Stimulated activated CD8-positive, alpha-beta memory T cell treated with anti-CD3 and anti-CD28 coated beads, Interleukin-7, amount 100 ng/mL, for 48 hours (primary cell): ENCODE measurements at places on chromosomes 7 and 10.

GRCh38 chr10:67790534-67791408 is 47.2 kb downstream of the DNAJC12 start:
- DNase-seq = no peak

GRCh38 chr10:44627591-44628354 is 242.9 kb upstream of the CXCL12 start:
- DNase-seq = no peak

DNA sequence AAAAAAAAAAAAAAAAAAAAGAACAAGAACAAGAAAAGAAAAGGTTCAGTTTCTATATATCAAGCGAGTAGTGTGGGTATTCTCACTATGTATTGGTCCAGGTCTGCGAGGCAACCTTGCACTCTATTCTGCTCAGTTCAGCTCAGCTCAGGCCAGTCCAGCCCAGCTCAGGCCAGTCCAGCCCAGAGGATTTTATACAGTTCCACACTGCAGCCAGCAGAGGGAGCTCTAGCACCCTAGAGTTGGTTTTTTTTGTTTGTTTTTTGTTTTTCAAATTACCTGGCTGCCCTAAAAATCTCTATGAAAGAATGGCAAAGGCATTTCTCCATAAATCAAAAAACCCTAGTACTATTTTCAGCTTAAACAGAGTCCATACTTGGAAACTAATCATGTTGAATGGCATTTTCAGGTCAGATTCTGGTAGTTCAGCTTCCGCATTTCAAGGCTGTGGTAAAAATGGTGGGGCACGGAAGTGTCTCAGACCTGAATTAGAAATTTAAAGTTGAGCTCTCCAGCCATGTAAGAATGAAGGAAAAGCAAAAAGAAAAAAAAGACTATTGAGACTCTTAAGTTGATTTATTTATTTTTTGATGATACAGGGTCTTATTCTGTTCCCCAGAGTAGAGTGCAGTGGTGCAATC is 55.2 kb upstream of the GSDME start:
- DNase-seq = no peak

- DNase-seq = no peak
Measured at GRCh38 chr10:44015702-44016500, 367.2 kb upstream of the ZNF32 start.

GRCh38 chr7:116671681-116672595 is at the start of gene MET:
Gene MET, plus strand, starts transcription at chr7:116672196. Its CDS starts 26,889 bp downstream, at chr7:116699085.
- peak; percentile 29 for DNase-seq

- no peak for DNase-seq
Measured at GRCh38 chr7:95046494-95047240, 139.3 kb downstream of the PPP1R9A start.

- DNase-seq = no peak
Measured at GRCh38 chr7:70092314-70093204, 494.3 kb downstream of the AUTS2 start.

DNA sequence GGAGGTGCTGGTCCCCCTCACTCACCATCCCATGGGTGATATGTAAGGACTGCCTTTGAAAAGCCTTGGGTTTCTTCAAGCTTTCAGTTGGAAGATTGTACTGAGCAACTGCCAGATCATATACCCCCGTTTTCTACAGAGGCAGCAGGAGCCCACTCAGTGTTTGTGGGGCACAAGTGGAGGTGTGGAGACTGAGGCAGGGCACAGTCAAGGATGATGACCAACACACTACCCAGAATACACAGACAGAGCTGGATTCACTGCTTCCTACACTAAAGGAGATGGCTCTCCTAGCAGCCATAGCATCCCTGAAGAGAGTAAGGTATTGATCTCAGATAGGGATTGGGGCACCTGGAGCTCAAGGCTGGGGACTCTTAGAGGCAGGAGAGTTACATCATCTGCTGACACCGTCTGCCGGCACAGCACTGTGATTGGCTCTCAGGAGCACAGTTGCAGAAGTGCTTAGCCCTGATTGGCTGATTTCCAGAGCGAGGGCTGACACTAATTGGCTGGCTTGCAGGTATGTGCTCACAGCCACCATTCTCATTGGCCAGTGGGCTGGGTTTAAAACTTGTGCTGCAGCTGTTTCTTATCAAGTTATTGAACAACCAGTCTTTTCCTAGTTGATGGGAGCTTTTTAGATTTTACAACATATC is 77.9 kb upstream of the PFKP start:
- DNase-seq = no peak

- no peak for DNase-seq
Measured at GRCh38 chr10:113126229-113127201, 176.5 kb downstream of the TCF7L2 start.

DNA sequence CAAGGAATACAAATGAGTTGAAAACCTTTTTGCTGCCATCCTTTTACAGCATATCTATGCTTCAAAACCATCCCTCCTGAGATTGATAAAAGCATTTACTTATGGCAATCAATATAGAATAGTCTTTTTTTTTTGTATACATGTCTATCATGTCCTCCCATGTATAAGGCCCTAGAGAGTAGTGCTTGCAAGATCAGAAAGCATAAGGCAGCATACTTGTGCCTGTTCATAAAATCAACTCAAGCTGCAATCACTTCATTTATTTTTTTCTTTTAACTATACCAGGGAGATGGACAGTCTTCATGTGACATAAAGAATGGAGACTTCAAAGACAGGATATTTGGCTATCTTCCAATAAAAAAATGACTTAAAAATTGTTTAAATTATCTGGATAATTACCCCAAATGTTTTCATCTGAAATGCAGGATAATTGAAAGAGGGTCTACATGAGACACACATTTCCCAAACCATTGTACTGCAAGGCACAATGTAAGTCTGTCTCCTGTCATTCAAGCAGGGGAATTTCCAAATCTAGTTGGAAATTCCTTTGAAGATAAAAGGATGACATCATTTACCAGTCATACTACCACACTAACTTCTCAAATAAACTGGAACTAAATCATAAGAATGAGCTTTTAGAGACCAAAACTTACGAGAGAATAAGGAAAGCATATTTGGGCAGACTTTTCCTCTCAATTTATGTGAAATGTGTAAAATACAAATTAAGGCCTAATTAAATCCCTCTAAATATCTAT is 22.5 kb downstream of the LRRN3 start:
- DNase-seq = no peak

DNA sequence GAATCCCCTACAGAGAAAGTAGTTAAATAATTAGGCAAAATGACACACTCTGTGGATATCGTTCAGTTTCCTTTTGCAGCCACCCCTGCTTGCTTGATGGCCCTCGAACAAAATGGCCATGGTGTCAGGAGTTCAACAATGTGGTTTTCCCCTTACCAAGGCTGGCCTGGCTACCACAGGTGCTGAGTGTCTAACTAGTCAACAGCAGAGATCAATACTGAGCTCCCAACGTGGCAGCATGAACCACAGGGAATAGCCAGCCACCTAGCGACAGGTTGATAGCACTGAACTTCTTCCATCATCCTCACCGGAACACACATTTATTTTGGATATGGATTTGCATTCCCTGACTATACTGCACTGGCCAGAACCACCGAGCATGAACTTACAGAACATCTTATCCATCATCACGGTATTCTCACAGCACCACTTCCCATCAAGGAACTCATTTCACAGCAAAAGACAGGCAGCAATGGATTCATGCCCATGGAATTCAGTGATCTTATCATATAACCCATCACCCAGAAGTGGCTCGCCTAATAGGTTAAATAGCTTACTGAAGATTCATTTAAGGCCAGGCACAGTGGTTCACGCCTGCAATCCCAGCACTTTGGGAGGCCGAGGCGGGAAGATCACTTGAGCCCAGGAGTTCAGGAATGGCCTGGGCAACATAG is 6.3 kb downstream of the C10orf67 start:
- no peak for DNase-seq

GRCh38 chr7:916291-916941 is 38.1 kb downstream of the ADAP1 start:
- no peak for DNase-seq

GRCh38 chr10:42888504-42889095 is 106.0 kb downstream of the BMS1 start:
- no peak for DNase-seq

- no peak for DNase-seq
Measured at GRCh38 chr7:135669774-135670173, 7.5 kb downstream of the STMP1 start.

- no peak for DNase-seq
Measured at GRCh38 chr7:102404005-102404861, 8.1 kb downstream of the PRKRIP1 start.

GRCh38 chr7:81767926-81768325 is 1.9 kb downstream of the HGF start:
- no peak for DNase-seq

DNA sequence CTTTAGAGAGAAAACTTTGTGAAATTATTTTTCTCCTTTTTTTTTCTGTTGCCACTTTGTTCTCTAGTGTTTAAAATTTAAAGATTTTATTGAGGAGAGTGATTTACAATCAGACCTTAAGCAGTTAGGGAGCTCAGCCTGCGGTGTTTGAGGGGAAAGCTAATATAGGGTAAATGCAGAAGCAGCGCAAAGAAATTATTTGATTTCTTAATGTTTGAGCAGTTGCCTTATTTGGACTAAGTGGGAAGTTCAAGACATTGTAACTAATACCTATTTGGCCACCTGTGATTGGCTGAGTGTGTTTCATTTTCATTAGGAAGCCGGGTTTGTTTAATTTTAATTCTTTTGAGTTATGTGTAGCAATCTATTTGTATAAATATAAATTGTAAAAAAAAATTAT is 25.3 kb downstream of the WAC start:
- DNase-seq = no peak
